Activated CD8-positive, alpha-beta T cell treated with anti-CD3 and anti-CD28 coated beads for 36 hours (primary cell): ENCODE measurements at places on chromosomes 13 and 19. TPM values are rescaled to one million over a fixed set of nuclear protein-coding genes. Genes with fewer than 3 reads are reported as not detected.

ZNF665 gene
- total RNA-seq: 7.5 TPM

FUT6 gene
- not detected for total RNA-seq

BCAM gene
- total RNA-seq: not detected

CASP14 gene
- total RNA-seq: not detected

ZNF83 gene
- 27.4 TPM for total RNA-seq

MUC16 gene
- not detected for total RNA-seq

IL17D gene
- total RNA-seq: 0.54 TPM
